ENCODE measurements at places on chromosomes 2 and 18.

GRCh38 chr2:182281276-182281675 lies 145.6 kb downstream of the PDE1A start:
- no peak for DNase-seq

DNA sequence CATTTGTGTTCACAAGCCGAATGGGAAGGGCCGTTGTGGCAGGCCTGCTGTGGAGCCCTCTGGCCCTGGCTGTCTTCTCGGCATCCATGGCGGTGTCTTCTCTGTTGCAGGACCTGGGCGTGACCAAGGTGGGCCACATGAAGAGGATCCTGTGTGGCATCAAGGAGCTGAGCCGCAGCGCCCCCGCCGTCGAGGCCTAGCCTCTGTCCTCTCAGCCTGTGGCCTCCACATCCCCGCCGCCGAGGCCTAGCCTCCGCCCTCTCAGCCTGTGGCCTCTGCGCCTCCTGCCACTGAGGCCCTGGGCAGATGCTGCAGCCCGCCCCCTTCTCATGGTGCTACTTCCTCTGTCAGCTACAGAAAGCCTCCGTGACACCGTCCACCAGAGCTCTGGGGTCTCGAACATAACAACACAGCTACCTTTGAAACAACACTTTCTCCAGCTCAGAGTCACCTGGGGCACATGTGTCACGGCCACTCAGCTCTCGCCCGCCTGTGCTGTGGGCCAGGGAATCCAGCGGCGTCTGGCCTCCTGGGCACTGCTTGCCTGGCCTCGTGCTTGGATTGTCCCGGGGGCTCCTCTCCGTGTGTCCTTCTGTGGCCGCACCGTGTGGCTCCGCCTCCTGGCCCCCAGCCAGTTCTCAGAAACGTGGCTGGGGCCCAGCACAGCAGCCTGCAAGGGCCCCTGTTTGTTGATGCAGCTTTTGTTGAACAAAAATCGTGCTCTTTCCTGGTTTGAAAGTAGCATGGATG lies 97.1 kb downstream of the USP40 start:
- no peak for DNase-seq

GRCh38 chr2:155815851-155816250 lies 516.7 kb downstream of the NR4A2 start:
- no peak for DNase-seq

GRCh38 chr2:83565626-83566025 lies 893.5 kb downstream of the SUCLG1 start:
- no peak for DNase-seq

GRCh38 chr2:18797133-18797845 lies 207.9 kb upstream of the NT5C1B start:
- no peak for DNase-seq

DNA sequence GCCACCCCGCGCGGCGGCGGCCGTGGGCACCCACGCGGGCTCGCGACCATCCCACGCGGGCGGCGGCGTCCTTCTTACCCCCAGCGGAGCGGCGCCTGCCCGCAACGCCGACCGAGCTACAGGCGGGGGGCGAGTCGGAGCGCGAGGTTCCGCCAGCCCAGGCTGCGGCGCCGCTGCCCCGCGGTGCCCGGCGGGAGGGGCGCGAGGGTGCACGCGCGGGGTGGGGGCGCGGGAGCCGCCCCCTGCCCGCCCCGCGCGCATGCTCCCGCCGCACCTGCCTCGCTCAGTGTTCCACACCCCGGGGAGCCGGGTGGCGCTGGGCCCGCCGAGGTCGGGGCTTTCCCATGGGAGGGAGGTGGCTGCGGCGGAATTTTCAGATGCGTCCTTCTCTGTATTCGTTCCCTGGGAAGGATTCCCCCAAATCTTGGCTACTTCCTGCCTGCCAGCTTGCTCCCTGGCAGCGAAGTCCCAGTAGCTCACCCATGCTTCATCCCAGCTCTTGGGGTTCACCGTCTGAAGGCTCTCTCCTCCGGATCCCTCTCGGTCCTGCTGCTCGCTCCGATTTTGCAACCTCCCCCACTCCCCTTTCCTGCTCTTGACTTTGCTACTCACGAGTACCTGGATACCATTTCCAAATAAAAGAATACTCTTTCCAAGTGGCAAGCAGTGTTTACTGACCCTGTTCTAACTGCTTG lies at the start of gene L3MBTL4:
Gene L3MBTL4, minus strand, starts transcription at position 189 of the 695 bp plus-strand sequence. CDS start 103,286 bp downstream, outside the sequence.
- no peak for DNase-seq

DNA sequence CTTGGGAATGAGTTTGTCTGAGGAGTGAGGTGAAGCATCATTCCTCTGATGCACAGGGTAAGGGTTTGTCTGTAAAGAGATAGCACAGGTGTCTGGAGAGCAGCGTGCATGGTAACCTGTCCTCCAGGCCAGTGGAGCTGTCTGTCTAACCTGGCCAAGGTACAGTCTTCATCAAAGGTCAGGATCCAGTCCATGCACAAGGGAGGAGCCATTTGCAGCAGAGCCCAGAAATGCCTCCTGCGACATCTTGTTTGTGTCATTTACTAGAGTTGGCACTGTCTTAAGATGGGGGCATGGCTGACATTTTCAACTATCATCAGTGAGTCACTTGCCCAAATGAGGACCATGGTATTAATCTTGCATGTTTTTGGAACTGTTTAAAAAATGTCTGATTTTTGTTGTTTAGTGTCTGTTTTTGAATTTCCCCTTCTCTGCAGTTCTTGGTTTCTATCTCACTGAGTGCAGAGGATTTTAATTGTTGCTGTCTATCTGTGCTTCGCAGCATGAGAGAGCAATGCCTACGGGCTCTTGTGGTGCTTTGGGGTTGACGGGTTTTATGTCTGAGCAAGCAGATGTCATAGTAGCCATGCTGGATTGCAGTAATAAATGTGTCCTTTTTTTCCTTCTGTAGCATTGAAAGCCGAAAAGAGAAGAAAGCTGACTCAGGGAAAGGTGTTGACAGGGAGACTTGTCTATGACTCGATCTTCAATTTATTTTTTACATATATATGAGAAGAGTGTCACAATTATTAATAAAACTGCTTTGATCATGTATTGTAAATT lies 91.3 kb downstream of the DPP4 start:
- no peak for DNase-seq

GRCh38 chr2:120480903-120481445 lies 135.0 kb downstream of the INHBB start:
- no peak for DNase-seq

DNA sequence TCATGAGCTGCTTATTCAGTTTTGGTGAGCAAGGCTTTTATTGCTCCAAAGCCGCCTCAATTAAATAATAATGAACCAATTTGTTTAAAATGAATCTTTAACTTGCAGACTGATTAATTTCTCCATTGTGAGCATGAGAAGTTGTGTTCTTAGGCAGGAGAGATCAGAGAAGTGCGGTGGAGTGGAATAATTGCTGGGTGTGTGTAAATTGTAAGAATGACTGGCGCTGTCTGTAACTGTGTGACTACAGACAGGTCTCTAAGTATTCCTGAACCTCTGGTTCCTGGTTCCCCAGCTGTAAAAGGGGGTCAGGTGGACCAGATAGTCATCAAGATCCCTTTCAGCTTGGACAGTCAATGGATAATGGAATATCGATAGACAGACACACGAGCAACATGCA lies 98.0 kb upstream of the EFEMP1 start:
- no peak for DNase-seq

GRCh38 chr18:68172842-68173549 lies 541.9 kb downstream of the TMX3 start:
- DNase-seq = no peak

- no peak for DNase-seq
These were observed 181.0 kb downstream of the ZNF516 start for GRCh38 chr18:76314015-76314414.

- DNase-seq = no peak
These were observed 279.6 kb downstream of the CYRIA start for GRCh38 chr2:16386031-16386430.

GRCh38 chr2:224211791-224212190 lies 172.7 kb upstream of the SERPINE2 start:
- no peak for DNase-seq

DNA sequence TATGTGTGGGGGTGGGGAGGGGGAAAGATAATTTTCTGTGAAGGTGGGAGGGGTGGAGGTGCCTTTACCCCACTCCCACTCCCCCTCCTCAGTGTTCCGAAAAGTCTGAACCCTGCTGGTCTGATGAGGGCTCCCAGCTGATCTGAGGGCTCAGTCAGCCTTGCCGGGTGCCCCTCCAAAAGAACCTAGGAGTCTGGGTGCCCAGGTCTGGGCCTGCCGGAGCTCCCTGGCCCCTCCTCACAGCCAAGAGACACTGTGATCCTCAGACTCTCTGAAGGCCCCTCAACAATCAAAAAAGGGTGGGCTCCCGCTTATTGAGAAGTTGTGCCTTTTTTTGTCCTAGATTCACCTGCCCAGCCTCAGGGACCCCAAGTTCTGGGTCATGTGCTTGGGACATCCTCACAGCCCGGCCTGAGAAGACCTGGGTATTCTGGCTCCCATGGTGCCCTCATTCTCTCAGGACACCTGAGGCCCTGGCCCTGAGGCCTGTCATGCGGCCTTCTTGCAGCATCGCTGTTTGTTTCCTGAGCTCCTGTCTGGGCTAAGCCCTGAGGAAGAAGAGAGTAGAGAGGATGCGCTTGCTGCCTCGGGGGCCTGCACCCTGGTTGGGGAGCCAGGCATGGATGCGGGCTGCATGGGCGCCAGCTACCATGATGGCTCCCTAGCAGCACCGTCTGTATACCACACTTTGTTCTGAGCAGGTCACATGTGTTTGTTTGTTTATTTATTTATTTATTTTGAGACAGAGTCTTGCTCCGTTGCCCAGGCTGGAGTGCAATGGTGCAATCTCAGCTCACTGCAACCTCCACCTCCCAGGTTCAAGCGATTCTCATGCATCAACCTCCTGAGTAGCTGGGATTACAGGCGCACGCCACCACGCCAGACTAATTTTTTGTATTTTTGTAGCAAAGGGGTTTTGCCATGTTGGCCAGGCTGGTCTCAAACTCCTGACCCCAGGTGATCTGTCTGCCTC lies 44.0 kb downstream of the SDC1 start:
- DNase-seq = no peak

DNA sequence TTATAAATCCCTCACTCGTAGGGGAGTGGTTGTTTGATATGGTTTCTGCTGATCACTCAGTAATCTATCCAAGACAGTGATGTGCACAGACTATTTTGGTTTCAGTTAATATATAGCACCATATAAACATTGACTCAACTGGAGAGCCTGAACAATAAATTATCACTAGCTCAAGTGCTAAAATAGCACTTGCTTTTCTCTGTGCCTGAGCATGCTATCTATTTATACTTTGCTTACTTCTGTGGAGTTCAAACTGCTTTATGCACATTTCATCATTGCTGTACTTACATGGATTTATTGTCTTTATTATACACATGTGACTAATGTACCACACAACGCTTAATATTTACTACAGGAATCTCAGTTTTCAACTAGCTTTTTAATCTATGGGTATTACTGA lies 133.6 kb downstream of the BCL2 start:
- no peak for DNase-seq

DNA sequence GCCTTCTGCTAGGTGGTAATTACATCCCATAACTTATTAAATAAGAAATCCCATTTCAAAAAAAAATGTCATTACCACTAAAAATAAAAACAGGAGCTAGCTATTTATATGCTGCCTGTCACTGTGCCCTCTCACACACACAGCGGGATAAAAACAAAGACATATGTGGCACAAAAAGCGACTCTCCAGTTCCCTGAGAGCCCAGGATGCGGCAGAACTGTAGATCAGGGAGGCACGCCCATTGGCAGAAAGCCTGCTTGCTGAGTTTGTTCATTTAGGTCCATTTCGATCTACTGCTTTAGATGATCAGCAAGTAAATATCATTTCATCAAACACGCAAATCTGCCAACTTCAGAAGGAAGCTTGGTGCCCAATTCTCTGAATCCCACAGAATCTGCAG lies 124.4 kb downstream of the TMEM163 start:
- no peak for DNase-seq

DNA sequence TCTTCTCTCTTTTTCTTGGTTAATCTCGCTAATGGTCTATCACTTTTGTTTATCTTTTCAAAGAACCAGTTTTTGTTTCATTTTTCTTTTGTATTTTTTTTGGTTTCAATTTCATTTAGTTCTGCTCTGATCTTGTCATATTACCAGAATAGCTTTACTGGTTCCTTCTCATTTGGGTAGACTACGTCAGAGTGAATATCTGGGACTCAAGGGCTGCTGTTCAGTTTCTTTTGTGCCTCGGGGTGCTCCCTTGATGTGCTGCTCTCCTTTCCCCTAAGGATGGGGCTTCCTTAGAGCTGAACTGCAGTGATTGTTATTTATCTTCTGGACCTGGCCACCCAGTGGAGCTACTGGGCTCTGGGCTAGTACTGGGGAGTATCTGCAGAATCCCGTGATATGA lies 29.4 kb upstream of the IL1RN start:
- no peak for DNase-seq

DNA sequence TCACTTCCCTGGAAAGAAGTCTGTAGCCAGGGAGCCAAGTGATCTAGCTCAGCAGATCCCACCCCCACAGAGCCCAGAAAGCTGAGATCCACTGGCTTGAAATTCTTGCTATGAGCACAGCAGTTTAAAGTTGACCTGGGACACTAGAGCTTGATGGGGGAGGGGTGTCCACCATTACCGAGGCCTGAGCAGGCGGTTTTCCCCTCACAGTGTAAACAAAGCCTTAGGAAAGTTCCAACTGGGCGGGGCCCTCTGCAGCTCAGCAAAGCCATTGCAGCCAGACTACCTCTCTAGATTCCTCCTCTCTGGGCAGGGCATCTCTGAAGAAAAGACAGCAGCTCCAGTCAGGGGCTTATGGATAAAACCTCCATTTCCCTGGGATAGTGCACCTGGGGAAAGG lies 887.2 kb upstream of the LRATD1 start:
- no peak for DNase-seq

DNA sequence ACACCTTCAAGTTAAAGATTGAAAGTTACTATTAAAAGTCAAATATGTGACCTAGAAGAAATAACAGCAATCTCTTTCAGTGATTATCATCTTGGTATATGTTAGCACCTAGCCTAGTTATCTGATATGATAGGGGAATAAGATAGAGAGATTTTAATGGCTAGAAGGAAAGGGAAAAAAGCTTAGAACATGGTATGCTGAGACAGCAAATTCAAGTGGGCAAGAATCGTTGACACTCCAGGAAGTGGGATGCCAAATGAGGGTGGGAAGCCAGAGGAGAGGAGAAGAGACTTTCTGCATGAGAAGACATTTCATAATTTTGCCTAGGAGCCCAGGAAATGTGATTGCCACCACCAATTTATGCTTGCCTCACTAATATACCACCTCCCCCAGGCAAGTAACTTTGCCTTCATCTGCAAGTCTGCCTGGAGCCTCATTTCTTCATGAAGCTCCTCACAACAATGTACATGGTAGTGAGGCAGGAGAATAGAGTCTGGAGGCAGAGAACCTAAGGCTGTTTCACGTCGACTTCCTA lies 504.9 kb downstream of the TNS1 start:
- no peak for DNase-seq

- DNase-seq = no peak
These were observed 150.6 kb upstream of the DOCK10 start for GRCh38 chr2:225192869-225193268.

GRCh38 chr18:26307161-26307773 lies 81.0 kb downstream of the TAF4B start:
- DNase-seq = no peak

Data from stimulated activated CD8-positive, alpha-beta memory T cell treated with anti-CD3 and anti-CD28 coated beads, Interleukin-4, amount 100 ng/mL, for 1 hour (primary cell).